ENCODE measurements at places on chromosomes 3 and 15.

- no peak for DNase-seq
These were observed 243.2 kb downstream of the NSUN3 start for GRCh38 chr3:94305835-94306611.

- no peak for DNase-seq
These were observed 233.7 kb upstream of the ADAMTS9 start for GRCh38 chr3:64921281-64922065.

DNA sequence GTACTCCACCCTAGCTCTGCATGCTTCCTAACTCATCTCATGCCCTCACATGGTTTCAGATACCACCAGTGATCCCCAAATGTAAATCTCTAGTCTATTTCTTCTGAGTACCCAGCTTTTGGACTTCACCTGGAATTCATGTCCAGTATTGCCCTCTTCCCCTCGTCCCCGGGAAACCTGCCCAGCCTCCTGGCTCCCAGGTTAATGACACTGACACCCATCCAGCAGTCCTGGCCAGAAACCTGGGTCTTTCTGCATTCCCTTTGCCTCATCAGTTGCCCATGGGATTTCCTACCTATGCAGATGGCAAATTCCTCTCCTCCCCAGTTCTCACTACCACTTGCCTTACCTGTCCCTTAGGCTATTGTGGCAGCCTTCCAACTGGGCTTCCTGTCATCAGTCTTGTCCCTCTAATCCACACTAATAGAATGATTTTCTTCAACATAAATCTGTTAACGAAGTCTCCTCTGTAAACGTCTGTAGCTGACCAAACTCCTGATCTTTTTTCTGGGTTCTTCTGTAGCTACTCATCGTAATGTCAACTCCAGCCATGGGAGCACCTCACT is 15.3 kb upstream of the MYLK start:
- no peak for DNase-seq

DNA sequence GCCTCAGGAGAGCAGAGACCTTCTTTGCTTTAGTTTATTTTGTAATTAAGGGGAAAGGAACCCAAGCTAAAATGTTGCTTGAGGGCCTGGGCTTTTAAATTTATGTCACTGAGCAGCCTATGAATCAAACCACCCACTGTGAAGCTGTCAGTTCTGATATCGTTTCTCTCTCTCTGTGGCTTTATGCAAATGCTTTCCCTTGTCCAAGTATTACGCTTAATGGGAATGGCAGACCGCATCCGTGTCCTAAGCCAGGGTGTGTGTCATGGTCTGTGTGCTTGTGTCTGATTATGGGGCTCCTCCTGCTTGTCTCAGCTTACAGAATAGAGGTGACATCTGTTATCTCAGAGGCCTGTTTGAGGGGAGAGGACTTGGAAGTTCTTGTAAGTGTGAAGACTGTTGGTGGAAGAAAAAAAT is 82.4 kb downstream of the EBLN2 start:
- no peak for DNase-seq

DNA sequence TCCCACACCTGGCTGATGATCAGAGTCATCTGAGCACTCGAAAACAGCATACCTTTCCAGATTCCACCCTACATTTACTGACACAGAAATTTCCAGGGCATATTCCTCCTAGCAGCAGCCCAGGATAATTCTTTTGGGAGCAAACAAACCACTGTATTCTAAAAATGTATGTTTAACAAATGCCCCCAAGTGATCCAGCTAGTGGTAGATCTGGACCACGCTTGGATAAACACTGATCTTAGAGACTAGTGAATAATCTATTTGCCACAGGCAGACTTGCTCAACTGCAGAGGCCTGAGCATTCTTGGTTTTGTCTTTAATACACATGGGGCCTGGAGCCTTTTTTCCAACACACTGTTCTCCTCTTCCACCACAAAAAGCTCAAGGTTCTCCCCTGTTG is 89.6 kb downstream of the TM4SF4 start:
- no peak for DNase-seq

GRCh38 chr3:156216852-156217251 is 96.5 kb downstream of the KCNAB1 start:
- DNase-seq = no peak

DNA sequence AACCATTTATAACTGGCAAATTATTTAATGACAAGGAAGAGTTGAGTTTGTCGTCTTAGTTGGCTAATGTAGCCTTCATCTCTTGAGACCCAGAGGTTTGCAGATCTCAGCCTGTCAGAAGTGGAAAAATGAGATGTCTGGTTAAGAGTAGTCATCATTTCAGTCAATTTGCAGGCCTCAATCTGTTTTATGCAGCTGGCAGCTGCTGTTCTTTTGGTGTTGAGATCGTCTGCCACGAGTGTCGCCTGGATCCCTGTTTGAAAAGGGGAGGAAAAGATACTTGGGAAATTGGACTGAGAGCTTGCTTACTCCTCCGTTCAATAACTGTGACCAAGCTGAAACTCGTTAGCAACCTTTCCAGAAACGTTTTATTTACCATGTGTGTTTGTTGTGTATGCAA is 2.3 kb downstream of the PHLDB2 start:
- no peak for DNase-seq

- DNase-seq = no peak
These were observed 218.6 kb downstream of the KLF13 start for GRCh38 chr15:31545257-31545656.

DNA sequence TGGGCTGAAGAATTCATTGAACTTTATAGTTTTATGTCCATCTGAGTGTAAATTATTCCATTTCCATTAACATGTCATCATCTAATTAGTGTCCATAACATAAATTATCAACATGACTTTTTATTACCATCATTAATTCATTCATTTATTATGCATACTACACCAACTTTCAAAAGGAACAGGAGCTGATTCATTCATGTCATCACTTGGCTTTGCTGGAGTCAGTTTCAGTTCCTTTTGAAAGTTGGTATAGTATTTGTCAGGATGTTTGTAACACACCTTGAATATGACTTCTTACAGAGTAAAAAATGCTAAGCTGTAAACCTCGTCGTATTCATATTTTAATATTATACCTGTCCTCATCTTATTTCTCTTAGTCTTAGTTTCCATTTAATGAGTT is 298.0 kb upstream of the RBMS3 start:
- no peak for DNase-seq

DNA sequence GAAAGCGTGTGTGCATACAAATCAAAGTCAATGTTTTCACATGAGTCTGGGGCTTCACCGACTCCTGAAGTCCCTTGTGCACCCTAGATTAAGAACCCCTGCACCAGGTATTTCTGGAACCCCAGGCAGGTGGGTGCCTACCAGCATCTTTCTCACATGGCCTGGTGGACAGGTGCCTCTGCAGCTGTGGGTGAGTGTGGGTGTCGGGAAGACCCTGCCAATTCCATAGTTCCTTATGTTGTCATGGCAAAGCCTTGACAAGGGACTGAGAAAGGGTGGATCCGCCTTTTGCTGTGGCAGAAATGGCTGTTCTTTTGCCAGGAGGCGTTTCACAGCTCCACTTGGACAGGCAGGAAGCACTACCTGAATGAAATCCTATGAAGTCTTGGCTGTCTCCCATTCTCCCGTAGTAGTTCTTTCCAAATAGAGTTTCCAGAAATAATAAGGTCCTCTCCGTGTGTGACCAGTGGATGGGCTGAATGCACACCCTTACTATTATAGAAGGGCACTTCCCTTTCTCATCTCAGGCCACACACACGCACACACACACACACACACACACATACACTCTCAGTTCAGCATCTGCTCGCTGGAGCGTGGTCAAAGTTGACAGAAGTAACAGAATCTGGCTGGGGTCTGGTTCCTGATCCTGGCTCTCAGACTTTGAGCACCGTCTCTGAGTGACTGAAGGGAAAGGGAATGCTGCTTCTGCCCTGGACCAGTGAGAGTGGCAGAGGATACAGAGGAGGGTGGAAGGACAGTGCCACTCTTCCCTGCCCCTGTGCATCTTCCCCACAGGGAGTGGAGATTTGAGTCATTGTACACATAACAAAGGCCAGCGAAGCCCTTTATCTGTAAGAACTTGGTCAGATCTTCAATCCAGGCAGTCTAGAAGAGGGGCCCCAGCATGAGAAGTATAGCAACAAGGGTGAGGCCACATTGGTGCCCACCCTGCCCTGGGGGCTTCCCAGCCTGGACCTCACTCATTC is 38.7 kb downstream of the PDIA5 start:
- no peak for DNase-seq

DNA sequence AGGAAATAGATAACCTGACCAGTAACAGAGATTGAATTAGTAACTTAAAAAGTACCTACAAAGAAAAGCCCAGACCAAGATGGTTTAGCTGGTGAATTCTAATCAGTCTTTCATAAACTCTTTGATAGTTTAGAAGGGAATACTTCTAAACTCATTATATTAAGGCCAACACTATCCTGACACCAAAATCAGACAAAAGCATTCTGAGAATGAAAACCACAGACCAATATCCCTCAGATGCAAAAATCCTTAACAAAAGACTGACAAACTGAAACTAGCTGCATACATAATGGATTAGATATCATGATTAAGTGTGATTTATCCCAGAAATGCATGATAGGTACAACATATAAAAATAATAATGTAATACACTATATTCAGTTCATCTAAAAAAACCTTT is 115.6 kb downstream of the RFX7 start:
- no peak for DNase-seq

GRCh38 chr3:107752202-107752990 is 229.6 kb downstream of the BBX start:
- DNase-seq = no peak

- no peak for DNase-seq
These were observed 502 bp upstream of the TIMP4 start for GRCh38 chr3:12159227-12159601.

DNA sequence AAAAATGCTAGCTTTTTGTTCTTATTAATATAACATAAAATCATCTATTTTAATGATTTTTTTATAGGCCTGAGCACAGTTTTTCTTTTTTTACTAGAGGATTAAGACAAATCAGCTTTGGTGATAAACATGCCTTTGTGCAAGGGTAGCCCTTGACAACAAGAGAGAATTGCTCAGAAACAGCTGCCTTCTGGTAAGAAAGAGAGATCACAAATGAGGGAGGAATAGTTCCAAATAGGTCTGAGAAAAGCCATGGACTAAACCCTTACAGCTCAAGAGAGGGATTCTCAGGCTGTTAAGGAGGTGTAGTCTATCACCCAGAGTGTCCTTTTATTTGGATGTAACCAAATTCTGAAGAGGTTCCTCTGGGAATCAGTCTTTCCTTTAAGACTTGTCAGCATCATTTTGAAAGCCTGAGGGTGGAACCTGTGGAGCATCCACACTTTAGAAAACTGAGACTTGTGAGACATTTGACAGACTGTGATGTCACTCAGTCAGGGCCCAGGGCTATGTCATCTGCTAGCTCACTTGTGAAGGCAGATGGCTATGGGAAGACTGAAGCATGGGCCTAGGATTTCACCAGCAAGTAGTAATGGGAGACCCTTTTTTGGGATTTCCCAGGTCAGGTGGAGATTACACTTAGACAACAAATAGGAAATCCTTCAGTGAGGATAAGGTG is 102.9 kb upstream of the KCNAB1 start:
- DNase-seq = no peak

DNA sequence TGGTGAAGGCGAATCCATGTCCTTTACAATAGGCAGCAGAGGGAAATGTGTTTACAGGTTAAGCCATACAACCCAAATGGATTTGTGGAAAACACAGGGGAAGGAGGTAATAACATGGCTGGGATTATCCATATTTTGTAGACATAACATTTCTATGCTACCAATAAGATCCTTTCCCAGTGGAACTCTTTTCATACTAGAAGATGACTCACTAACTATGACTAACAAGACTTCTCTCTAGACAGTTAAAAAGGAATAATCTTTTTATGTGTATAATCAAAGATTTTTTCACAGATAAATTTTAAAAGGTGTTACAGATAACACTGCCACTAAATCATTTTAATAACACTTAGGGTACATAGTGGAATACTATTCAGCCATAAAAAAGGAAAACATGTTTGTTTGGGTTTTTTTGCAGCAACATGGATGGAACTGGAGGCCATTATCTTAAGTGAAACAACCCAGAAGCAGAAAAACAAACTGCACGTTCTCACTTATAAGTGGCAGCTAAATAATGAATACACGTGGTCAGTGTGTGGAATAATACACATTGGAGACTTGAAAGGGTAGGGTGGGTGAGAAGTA is 39.6 kb downstream of the VPS13C start:
- no peak for DNase-seq

GRCh38 chr15:51403946-51404695 is 62.7 kb downstream of the GLDN start:
- no peak for DNase-seq

GRCh38 chr3:148757238-148758215 is 59.8 kb downstream of the AGTR1 start:
- no peak for DNase-seq

DNA sequence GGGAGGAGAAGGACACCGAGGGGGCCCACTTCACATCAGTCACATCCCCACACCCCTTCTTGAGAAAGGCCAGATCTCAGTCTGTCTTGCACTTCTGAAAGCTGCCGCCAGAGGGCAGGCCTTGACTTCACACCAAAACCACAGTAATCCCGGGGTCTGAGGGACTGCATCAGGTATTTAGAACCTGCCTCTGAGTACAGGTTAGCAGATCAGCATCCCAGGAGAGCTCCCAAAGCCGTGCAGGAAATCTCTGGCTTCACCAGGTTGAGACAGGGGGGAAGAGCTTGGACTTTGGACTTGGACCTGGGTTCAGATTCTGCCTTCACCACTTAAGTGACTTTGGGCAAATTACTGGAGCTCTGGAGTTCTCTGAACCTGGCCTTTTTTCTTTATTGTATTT is 50.3 kb downstream of the LHFPL4 start:
- peak; percentile 37 for DNase-seq

- DNase-seq = no peak
These were observed 11.4 kb upstream of the SNRPN start for GRCh38 chr15:24943361-24943760.

DNA sequence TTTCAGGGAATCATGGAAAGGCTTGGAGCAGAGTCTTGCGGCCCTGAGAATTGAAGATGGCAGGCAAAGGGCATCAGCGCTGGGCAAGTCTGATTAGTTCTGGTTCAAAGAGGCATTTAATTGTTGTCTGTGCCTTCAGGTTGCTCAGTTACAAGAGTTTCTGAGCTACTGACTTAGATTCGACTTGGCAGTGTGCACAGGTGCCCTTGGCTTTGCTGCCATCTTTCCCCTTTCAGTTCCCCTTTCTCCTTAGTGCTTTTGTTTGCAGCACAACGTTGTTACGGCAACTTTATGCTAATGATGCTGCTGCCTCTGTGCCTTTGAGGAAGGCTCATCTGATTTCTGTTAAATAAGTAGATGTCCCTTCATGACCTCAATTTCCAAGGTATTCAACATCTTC is 12.5 kb downstream of the P2RY14 start:
- no peak for DNase-seq

DNA sequence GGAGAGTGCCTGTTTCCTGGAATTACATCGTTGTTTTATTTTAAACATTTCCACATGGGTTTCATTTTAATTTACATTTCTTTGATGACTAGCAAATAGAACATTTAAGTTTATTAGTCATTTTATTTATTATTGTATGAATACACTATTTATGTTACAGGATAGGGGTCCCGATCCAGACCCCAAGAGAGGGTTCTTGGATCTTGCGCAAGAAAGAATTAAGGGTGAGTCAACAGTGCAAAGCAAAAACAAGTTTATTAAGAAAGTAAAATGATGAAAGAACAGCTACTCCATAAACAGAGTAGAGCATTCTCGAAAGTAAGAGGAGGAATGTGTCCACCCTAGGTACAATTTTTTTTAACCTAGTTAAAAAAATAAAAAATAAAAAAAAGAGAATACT is 539.5 kb downstream of the NAALADL2 start:
- no peak for DNase-seq

All from stimulated activated CD8-positive, alpha-beta memory T cell treated with anti-CD3 and anti-CD28 coated beads, Interleukin-4, amount 100 ng/mL, for 1 hour (primary cell).